ENCODE measurements at places on chromosomes 4 and X. TPM values are rescaled to one million over a fixed set of nuclear protein-coding genes. Genes with fewer than 3 reads are reported as not detected.

MTHFD2L gene
- total RNA-seq: 10.0 TPM

MAOA gene
- 0.30 TPM for total RNA-seq

GAGE12J gene
- not detected for total RNA-seq

PPARGC1A gene
- 0.05 TPM for total RNA-seq

GCNA gene
- total RNA-seq: 1.2 TPM

KIT gene
- not detected for total RNA-seq

HTN3 gene
- total RNA-seq: not detected

RTL9 gene
- 0.08 TPM for total RNA-seq

ETDA gene
- total RNA-seq: not detected

FAT4 gene
- total RNA-seq: 1.1 TPM

HHIP gene
- 0.47 TPM for total RNA-seq
